Left kidney (tissue), 8 donors: ENCODE measurements at places on chromosomes 3 and 15.
A peak's percentile ranks its signal among the peaks of the same experiment; 100 is the strongest.

GRCh38 chr3:42118762-42119361 lies 27.7 kb downstream of the TRAK1 start:
- no peak for DNase-seq

- no peak for DNase-seq
These were observed 52.9 kb upstream of the RNU6-1 start for GRCh38 chr15:67892559-67893377.

DNA sequence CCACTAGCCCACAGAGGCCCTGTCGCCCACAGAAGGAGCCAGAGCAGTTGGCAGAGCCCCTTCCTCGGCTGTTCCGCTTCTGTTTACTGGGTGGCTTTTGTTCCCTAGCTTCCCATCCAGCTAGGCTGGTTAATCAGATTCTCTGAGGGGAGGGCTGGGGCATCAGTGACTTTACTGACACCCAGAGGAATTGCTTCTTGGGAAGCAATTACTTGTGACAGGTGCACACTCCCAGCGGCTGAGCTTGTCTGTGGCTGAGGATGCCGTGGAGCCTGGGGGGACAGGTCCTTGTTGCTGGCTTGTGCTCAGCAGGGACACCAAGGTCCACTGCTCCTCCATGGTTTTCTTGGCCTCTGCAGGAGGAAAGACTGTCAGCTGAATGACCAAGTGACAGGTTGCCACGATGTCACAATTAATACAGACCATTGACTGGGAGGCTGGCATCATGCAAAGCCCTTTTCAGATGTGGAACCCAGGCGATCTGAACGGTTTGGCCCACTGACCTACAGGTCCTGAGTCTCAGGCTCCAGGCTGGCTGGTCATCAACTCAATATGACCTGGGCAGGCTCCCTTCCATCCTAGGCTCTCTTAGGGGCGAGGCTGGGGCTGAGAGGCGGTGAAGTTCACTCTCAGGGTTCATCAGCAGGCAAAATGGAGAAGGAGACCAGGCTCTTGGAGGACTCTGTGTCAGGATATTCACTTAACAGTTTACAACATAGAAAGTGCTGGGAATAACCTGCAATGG lies 31.8 kb upstream of the SFMBT1 start:
- no peak for DNase-seq

DNA sequence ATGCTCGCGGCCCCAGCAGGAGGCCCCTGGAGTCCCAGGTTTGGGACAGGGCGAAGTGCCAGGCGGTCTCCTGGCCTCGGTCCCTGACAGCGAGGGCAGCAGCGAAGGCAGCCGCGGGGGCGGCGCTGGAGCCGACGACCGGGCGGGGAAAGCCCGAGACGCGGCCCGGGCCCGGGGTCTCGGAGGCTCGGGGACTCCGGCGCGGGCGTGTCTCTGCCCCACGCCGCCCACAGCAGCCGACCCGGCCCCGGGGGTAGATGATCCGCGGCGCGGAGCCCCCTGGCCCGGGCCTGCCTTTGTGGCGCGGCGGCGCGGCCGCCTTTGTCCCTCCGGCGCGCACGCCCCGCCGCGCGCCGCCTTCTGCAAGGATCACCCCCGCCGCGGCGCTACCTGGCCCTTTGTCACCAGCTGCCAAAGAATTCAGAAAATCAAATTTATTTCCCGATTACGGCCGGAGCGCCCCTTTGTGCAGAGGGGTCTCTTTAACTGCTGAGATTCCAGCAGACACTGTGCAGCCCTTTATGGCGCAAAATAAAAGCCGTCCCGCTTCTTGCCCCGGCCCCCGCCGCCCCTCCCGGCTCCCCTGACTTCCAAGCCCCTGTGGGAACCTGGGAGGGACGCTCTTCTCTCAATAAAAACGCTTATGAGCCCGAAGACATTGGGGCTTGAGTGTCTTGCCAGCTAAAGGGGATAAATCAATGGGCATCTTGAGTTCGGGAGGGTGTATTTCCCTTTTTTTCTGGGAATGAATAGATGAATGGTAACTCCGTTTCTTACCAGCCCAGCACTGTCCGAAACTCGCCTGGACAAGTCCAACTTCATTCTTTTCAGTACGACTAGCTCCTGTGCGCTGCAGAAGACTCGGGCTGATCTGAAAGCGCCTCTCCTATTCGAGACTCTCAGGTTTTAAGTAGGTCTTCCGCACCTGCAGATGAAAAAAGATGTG lies 68.4 kb downstream of the HES1 start:
- DNase-seq = no peak

DNA sequence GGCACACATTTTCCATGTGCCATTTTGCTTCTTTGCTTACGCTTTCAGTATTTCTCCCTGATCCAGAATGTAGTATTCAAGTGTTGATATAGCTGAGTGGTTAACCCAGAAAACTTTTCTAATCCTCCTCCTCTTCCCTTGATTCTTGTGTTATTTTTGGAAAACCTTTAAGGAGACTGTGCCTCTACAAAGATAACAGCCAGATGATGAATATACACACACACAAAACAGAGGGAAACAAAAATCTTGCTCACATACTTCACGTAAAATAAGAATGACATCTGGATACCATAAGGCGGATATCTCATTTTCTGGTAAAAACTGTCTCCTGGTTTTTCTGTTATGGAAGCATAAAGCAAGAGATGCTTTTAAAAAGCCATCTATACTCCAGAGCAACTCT lies 295.8 kb upstream of the THBS1 start:
- no peak for DNase-seq

GRCh38 chr15:98718426-98719136 lies 70.2 kb downstream of the IGF1R start:
- DNase-seq = no peak

GRCh38 chr3:107637416-107638183 lies 114.8 kb downstream of the BBX start:
- DNase-seq = no peak

GRCh38 chr15:67805666-67806516 lies 19.4 kb upstream of the SKOR1 start:
- DNase-seq = no peak

DNA sequence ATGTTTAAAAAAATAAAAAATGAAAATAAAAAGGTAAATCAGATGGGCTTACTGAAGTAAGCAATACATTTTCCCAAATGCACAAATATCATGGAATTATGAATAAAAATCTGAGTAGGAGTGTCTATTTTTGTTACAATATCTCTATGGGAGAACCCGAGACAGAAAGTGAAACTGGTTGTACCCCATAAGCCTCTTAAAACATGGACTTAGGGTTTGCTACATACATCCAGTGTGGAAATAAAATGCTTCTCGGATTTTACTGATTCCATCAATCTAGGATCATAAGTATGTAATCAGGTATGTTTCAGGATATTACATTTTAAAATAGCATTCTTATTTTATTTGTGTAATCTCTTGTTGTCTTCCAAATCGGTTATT lies 177.8 kb upstream of the CDIN1 start:
- no peak for DNase-seq

- no peak for DNase-seq
These were observed 20.4 kb upstream of the LAMP3 start for GRCh38 chr3:183182732-183183610.

- DNase-seq = no peak
These were observed 171.8 kb upstream of the WNT5A start for GRCh38 chr3:55658690-55659562.

DNA sequence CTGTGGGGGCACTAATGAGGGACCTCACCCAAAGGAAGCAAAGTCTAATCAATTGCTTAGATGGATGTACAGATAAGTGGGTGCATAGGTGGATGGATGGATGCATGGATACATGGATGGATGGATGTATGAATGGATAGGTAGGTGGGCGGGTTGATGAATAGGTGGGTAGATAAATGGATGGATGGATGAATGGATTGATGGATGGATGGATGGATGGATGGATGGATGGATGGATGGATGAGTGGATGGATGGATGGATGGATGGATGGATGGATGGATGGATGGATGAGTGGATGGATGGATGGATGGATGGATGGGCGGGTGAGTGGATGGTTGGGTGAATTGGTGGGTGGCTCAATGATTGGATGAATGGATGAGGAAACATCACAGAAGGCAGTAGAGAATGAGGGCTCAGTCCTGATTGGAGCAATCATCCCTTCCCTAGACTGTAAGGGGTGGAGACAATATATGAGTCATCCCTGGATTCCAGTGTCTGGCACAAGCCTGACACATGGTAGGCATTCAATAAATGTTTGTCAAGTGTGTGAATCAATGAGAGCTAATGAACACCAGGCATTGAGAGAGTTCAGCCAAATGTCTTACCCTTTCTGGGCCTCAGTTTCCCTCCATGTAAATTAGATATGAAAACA lies 40.4 kb upstream of the PXYLP1 start:
- no peak for DNase-seq

- no peak for DNase-seq
These were observed 6.9 kb downstream of the INAFM2 start for GRCh38 chr15:40330368-40330836.

- DNase-seq = no peak
These were observed 927 bp downstream of the SMAD6 start for GRCh38 chr15:66702787-66703539.

GRCh38 chr3:184677344-184678316 lies 34.2 kb downstream of the MAGEF1 start:
- no peak for DNase-seq

DNA sequence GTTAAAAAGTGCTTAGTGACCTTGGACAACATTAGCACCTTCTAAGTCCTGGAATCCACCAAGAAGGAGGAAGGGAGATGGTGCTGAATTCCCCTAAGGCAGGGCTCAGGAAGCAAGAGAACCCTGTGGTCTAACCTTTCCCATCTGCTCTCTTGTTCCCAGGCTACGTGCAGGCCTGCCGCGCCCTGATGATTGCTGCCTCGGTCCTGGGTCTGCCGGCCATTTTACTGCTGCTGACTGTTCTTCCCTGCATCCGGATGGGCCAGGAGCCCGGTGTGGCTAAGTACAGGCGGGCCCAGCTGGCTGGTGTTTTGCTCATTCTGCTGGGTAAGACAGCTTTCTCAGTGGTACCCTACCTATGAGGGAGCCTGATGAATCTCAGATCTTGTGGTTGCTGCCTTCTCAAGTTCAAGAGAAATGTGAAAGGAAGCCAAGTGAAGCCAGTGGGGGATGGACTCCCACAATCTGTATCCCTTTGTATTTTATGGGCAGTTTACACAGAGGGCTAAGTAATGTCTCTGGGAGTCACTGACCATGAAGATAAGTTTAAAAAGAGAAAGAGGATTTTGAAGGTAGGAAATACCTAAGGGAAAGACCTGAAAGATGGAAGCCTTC lies 4.4 kb downstream of the CLDN11 start:
- DNase-seq = no peak

DNA sequence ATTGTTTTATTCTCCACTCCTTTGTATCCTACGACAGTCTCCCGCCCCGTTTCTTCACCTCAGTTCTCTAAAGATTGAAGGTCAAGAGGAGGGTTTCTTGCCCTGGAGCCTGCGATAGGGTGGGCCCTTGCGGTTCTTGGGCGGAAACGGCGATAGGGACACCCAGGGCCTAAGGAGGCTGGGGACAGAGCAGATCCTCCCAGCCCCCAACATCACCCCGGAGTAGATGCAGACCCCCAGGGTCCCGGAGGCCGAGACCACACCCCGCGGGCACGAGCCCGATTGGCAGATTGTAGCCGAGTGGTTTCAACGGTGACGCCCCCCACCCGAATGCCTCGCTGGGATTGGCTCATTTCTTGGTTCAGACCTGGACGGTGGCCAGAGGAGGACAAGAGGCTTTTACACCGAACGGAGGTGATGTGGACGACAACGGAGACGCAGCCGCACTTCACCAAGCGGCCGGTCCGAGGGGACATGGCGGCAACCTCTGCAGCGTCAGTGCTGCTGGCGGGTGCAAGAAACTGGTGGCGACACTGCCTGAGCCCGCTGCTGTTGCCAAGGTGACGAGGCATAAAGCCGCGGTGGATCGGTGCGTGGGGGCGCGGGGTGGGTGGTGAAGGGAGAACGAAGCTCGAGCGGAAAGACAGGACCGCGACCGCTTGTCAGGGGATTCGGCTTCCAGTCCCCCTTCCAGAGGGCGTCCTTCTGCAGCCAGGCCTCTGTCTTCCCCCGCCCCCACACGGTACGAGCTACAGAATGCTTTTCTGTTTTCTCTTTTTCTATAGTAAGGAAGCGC lies 19.0 kb upstream of the MCF2L2 start:
- peak; percentile 94 for DNase-seq

DNA sequence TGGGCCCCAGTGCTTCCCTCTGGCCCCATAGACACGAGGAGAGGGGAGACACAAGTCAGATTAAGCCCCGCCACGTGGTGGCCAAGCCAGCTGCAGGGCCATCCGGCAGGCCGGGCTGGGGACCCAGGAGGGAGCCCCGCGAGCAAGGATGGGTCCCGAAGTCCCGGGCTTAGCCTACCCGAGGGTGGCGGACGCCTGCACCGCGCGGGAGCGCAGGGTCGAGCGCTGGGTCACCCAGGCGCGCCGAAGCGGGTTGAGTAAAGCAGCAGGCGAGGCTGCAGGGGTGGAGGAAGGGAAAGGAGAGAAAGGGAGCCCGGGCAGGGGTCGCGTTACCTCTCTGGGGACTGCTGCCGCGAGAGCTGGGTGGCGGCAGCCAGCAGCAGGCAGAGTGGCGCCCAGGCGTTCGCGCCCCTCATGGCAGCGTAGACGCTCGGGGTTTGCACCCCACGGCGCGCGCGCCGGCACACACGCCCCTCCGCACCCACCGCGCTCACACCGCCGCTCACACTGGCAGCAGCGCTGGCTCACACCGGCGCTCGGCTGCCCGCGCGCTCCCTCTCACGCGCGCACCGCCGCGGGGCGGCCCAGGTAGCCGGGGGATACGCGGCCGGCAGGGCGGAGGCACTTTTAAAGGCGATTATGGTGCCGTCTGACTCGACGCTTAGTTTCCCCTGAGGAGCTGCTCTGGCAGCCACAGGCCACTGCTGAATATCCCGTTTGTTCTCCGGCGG lies at the start of gene PCOLCE2:
Gene PCOLCE2, minus strand, starts transcription at position 603 of the 731 bp plus-strand sequence. Its CDS starts 187 bp downstream, at position 416.
- DNase-seq = peak; percentile 53

DNA sequence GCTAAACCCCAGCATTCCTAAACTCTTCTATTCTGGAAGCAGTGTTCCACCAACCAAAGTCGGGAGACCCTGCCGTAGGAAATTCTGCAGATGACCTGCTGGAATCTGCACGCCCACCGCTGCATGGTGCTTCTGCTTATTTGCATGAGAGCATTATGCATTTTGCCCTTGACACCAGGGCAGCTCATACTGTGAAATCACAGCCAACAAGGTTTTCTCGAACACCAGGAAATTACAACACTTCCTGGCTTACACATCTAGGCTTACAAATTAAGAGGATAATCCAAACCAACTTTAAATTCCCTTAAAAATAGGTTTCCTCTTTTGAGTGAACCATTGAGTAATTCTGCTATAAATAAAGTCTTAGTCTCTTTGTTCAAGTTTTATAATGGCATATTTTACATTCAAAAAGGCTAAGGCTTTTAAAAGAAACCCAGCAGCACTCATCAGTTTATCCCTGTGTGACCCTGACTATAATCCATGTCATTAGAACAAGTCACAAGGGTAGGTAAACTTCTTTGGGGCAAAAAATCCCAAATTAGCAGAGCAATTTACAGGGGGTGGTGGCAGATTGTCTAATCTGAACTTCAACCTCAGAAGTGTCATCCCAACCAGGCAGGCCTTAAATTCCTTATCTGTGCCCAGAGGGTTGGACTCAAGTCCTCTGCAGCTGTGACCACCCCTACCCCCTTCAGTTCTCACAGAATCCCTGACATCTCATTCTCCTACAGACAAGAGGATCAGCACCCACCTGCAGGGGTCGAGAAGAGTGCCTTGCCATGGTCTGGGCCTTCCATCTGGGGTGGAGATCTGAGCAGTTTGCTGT lies 33.5 kb upstream of the RBP1 start:
- no peak for DNase-seq

GRCh38 chr15:71447328-71448250 lies 332.3 kb downstream of the THSD4 start:
- no peak for DNase-seq

GRCh38 chr3:173354124-173354523 lies 43.4 kb upstream of the NLGN1 start:
- no peak for DNase-seq

- DNase-seq = no peak
These were observed 6.5 kb downstream of the CSRNP1 start for GRCh38 chr3:39146611-39147591.
